ENCODE measurements at places on chromosomes 12 and 14.
A peak's percentile ranks its signal among the peaks of the same experiment; 100 is the strongest.

- no peak overlapping the region for H3K4me3 ChIP-seq
- no peaks in the 10 kb centered on the region for H3K4me1 ChIP-seq
- H3K27me3 ChIP-seq: no peaks in the 10 kb centered on the region
- no peaks in the 10 kb centered on the region for H3K36me3 ChIP-seq
- H3K27ac ChIP-seq: no peak overlapping the region
- peak; percentile 2 for DNase-seq
These were observed 26.9 kb downstream of the JAG2 start for GRCh38 chr14:105141486-105142281.

DNA sequence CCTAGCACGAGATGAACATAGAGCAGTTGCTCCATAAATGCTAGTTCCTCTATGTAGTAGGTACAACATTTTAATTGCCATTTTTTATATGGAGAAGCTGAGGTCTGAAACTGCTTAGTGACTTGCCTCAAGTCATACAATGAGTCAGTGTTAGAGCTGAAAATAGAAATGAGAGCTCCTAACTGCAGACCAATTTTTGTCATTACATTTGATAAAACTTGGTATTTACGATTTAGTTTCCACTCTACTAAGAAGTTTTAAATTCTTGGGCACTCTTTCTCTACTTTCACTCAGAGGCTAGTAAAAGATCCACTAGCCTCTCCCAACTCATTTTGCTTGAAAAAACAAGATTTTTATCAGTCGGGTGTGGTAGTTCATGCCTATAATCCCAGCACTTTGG, 8.1 kb upstream of the TMED10 start:
- no peaks in the 10 kb centered on the region for H3K36me3 ChIP-seq
- DNase-seq: no peak
- no peak overlapping the region for H3K4me3 ChIP-seq
- peaks cover 8% of the 10 kb centered on the region for H3K27me3 ChIP-seq

GRCh38 chr12:131163189-131163738, 209.6 kb downstream of the ADGRD1 start:
- no peaks in the 10 kb centered on the region for H3K36me3 ChIP-seq
- no peak overlapping the region for H3K4me3 ChIP-seq
- no peak overlapping the region for H3K27ac ChIP-seq
- H3K4me1 ChIP-seq: no peaks in the 10 kb centered on the region
- no peak for DNase-seq

- DNase-seq: no peak
- no peaks in the 10 kb centered on the region for H3K27me3 ChIP-seq
- H3K27ac ChIP-seq: no peak overlapping the region
- no peaks in the 10 kb centered on the region for H3K4me1 ChIP-seq
- no peak overlapping the region for H3K4me3 ChIP-seq
- H3K36me3 ChIP-seq: no peaks in the 10 kb centered on the region
These were observed 198.3 kb upstream of the PDZRN4 start for GRCh38 chr12:40989785-40990184.

DNA sequence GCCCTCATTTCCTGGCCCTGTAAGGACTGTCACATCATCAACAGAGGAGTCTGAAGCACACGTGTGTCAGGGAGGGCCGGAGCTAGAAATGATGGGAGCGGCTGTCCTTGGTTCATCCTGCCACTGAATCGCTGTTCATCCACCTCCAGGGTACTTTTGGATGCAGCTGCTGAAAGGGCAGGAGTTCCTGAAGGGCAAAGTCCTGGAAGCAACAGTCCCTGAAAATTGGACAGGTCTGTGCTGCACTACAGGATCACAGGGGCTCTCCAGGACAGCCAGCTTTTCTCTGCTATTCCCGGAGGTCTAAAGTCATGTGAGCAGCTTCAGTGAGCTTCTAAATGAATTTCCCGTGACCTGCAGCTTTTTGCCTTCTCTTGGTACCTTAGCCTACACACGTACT, 17.7 kb downstream of the POU6F1 start:
- H3K27ac ChIP-seq: no peak overlapping the region
- H3K27me3 ChIP-seq: no peaks in the 10 kb centered on the region
- peaks cover 5% of the 10 kb centered on the region for H3K36me3 ChIP-seq
- peaks cover 17% of the 10 kb centered on the region for H3K4me1 ChIP-seq

DNA sequence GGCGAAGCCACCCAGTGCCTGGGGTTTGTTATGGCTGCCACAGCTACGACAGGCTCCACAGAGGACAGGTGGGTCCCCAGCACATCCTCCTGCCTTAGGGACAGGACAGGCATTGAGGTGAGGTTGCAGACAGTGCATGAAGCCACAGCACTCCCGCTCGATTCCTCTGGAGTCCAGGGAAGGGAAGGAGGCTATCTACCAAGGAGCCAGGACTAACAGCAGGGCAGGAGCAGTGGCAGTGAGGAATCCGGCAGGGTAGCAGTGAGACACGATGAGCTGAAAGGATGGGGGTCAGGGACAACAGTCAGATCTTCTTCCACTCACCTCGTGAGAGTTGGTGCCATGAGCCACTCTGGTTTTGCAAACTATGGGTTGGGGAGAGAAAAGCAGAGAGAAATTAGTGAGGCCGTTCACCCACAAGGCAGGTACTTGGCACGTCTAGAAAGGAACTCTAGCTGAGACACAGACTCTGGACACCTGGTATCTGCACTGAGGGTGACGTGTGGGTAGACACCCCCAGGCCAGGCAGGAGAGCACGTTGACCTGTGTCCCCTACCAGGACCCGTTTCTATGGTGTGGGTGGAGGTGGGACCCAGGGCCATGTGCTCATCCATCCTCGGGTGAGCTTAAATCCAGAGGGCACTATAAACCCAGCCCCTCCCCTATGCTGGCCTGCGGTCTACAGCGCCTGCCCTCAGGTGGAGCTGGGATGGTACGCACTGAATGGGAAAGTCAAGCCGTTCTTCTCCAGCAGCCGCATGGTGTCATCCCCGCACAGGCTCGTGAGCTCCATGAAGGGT, 39.3 kb downstream of the CHGA start:
- H3K27ac ChIP-seq: no peak overlapping the region
- H3K4me3 ChIP-seq: no peak overlapping the region

DNA sequence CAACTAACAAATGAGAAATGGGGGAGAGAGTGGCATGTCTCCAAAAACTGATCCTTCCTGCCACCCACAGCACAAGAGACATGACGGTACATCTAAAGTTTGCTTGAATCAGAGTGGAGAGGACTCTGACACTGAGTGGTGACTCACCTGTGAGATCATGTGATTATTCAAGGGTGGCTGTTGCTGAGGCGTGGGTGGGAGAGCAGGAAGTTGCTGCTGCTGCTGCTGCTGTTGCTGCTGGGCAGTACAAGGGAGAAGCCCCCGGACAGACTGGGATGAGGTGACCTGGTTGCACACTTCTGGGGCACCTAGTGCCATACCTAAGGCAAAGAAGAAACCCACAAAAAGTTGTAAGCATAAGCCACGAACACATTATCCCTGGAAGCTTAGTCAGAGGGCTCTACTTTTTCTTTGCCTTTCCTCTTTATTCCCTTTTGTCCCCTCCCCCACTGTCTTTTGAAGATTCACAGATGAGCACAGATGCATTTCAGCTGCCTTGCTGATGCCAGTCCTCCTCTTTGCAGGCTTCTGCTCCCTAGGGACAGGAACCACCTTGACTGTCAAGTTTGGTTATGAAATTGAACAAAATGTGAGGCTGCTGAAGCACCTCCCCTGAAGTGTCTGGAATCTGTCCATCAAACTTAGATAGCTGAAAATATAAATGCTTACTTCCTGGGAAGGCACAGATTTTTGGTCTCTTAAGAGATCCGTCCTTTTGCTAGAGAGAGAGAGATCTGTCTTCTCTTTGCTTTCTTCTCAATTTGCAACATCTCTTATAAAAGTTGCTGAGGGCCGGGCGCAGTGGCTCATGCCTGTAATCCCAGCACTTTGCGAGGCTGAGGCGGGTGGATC, 29.4 kb upstream of the STAC3 start:
- H3K4me3 ChIP-seq: peak overlapping the region; percentile 69
- no peaks in the 10 kb centered on the region for H3K27me3 ChIP-seq
- peak; percentile 88 for DNase-seq
- H3K4me1 ChIP-seq: peaks cover 23% of the 10 kb centered on the region

DNA sequence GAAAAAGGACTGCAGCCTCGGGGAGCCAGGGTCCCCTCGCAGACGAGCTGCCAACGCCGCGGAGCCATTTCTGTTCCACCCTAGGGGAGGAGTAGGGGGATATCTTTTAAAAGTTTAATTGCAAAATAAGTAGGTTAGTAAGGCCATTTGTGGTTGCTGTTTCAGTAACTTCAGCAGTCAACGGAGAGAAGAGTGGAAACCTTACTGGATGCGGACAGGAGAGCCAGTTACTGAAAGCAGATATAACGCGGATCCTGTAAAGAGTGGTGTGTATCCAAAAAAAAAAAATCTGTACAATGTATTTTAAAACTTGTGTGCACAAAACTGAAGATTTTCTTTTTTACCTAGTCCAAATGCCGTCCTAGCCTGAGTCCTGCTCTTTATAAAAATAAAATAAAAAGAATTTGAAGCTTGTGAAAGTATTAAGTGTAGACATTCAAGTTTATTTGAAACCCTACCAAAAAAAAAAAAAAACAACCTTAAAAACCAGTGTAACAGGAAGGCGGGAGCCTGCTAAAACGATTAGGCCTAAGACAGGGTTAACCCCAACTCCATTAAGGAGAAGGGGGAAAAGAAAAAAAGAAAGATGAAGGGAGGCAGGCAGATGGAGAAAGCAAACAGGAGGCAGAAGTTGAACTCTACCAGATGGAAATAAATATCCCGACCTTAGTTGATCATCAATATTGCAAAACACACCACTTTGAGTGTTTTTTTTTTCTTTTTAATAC, 1.0 kb upstream of the BTG1 start:
- H3K36me3 ChIP-seq: peaks cover 57% of the 10 kb centered on the region
- peak overlapping the region; percentile 99 for H3K4me3 ChIP-seq
- H3K27ac ChIP-seq: peak overlapping the region; percentile 99
- peaks cover 22% of the 10 kb centered on the region for H3K4me1 ChIP-seq
- no peaks in the 10 kb centered on the region for H3K27me3 ChIP-seq

- H3K4me1 ChIP-seq: peaks cover 6% of the 10 kb centered on the region
- no peak overlapping the region for H3K4me3 ChIP-seq
- no peaks in the 10 kb centered on the region for H3K27me3 ChIP-seq
These were observed 209.5 kb downstream of the ANO6 start for GRCh38 chr12:45425426-45425825.

- no peaks in the 10 kb centered on the region for H3K27me3 ChIP-seq
- H3K27ac ChIP-seq: no peak overlapping the region
- no peak for DNase-seq
- H3K4me3 ChIP-seq: no peak overlapping the region
- no peaks in the 10 kb centered on the region for H3K4me1 ChIP-seq
These were observed 411.4 kb upstream of the SOX5 start for GRCh38 chr12:24360907-24361306.

DNA sequence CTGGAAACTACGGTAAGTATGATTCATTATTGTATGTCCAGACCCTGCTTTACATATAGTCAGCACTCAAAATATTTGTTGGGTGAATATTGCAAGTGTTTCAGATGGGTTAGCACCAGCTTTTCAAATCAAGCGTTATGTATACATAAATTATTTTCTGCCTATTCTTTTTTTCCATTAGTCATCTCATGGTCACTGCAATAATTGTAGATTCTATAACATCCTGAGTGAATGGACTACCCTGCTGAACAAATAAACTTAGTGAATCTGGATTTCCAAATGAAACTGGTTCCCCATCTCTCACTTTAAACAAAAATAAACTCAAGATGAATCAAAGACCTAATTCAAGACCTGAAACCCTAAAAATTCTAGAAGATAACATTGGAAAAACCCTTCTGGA, 152.3 kb downstream of the DIO2 start:
- H3K27ac ChIP-seq: no peak overlapping the region
- H3K27me3 ChIP-seq: peaks cover 4% of the 10 kb centered on the region
- no peak for DNase-seq
- no peaks in the 10 kb centered on the region for H3K36me3 ChIP-seq
- no peak overlapping the region for H3K4me3 ChIP-seq

GRCh38 chr14:20811986-20812975, 9.6 kb upstream of the RNASE1 start:
- DNase-seq: no peak
- no peaks in the 10 kb centered on the region for H3K36me3 ChIP-seq

- H3K27me3 ChIP-seq: no peaks in the 10 kb centered on the region
- H3K4me3 ChIP-seq: no peak overlapping the region
- no peak overlapping the region for H3K27ac ChIP-seq
- no peaks in the 10 kb centered on the region for H3K36me3 ChIP-seq
These were observed 48.2 kb downstream of the KIF26A start for GRCh38 chr14:104186575-104186974.

- H3K36me3 ChIP-seq: no peaks in the 10 kb centered on the region
- H3K4me3 ChIP-seq: no peak overlapping the region
- DNase-seq: no peak
- no peak overlapping the region for H3K27ac ChIP-seq
- no peaks in the 10 kb centered on the region for H3K27me3 ChIP-seq
- peaks cover 63% of the 10 kb centered on the region for H3K4me1 ChIP-seq
These were observed 8.2 kb downstream of the PDE6H start for GRCh38 chr12:14981049-14981448.

DNA sequence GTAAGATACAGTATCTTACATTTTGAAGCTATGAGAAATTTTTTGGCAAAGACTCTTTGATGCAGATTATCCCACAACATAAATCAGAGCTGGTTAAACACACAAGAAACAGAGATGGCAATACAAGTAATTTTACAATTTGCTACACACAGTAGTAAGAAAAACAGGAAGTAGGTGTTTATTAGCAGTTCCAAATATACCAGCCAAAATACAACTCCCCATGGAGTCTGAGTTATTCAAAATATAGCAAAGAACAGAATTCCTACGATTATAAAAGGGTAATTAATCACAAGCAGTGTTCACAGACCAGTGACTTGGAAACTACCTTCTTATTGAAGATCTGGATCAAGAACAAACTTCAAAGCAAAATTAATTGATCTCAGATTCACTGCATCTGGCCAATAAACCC, 83.9 kb downstream of the BMP4 start:
- no peaks in the 10 kb centered on the region for H3K4me1 ChIP-seq
- DNase-seq: no peak
- peaks cover 2% of the 10 kb centered on the region for H3K27me3 ChIP-seq
- H3K4me3 ChIP-seq: no peak overlapping the region
- no peaks in the 10 kb centered on the region for H3K36me3 ChIP-seq

DNA sequence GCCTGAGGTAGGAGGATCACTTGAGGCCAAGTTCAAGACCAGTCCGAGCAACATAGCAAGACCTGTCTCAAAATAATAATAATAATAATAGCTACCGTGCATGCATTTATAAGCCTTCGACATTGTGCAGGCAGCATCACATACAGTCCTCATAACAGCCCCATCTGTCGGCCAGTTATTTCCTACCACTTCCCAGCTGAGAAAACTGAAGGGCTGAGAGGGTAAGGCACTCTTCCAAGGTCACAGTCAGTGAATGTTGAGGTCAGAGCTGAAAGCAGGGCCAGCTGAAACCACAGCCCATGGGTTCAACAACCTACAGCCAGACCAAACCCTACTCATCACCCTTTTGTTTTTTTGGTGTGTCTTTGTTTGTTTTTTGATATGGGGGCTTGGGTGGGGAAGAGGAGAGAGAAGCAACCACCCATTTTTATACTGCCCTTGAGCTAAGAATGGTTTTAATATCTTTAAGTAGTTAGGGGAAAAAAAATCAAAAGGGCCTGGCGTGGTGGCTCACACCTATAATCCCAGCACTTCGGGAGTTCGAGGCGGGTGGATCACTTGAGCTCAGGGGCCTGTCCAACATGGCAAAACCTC, 16.8 kb upstream of the ITPK1 start:
- no peak overlapping the region for H3K4me3 ChIP-seq
- H3K36me3 ChIP-seq: no peaks in the 10 kb centered on the region
- H3K27ac ChIP-seq: no peak overlapping the region
- peaks cover 3% of the 10 kb centered on the region for H3K27me3 ChIP-seq
- DNase-seq: peak; percentile 40

Measured in activated CD4-positive, alpha-beta T cell treated with anti-CD3 and anti-CD28 coated beads for 36 hours (primary cell).